ENCODE measurements at places on chromosomes 11 and 22.

DNA sequence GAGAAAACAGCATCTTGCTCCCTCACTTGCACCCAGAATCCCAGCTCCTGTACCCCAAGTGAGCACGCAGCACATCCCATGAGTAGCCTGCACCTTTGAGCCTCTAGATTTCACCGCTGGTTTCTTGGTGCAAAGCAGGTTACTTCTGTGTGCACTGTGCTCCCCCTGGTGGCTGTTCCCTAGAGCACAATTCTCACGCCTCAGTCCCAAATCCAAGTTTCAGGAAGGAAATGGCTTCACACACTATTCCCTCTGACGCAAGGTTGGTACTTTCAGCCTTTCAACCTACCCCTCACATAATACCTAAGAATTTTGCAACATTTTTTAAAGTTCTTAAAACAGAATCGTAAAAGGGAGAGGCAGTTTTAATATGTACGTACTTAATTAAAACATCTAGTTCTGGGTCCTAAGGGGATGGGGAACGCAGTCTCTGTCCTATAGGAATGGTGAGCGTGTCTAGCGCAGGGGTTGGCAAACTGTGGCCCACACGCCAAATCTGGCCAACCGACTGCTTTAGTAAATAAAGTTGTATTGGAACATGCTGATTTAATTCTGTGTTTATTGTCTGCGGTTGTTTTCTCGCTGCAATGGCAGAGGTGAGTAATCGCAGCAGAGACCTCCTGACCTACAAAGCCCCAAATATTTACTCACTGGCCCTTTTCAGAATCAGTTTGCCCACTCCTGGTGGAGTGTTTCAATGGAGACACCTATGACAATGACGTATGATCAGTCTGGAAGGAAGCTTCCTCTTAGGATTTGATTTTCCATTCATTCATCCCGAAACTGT lies 27.5 kb downstream of the DHCR7 start:
- no peak for DNase-seq

DNA sequence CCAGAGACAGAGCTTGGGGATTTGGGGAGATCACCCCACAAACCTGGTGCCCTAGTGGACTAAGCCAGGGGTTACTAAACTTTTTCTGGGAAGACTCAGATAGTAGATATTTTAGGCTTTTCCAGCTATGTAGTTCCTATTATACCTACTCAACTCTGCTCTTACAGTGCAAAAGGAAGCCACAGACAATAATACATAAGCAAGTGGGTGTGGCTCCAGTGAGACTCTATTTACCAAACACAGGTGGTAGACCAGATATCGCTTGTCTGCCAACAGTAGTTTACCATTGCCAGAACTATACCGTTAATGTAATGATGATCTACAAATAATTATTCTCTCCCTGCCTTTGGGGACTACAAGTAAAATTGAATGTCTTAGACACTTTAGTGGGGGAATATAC lies 6.9 kb downstream of the LDHC start:
- DNase-seq, result no peak

DNA sequence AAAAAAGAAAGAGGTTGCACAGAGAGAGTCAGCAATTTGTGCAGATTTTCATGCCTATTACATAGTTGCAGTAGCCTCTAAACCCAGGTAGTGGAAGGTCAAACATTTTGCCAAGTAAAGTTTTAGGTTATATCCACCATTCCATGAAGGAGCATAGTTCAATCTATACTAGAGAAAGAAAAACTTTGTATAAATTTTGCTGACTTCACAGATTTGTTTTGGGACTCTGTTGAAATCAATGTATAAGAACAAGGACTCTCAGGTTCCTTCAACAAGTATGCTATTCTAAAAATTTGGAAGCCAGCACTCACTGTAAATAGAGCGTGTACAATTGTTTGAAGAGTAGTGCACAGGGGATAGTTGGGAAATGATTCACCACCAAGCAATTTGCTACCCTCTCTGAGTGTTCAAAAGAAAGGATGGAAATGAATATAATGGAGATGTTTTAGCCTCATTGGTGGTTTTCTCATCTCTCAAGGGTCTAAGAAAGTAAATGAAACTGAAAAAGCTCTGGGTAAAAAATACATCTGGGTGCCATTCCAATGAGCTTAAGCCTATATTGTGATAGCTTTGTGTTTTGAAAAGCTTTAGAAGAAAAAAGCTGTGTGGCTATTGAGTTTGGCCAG lies 508.4 kb upstream of the LUZP2 start:
- no peak for DNase-seq

DNA sequence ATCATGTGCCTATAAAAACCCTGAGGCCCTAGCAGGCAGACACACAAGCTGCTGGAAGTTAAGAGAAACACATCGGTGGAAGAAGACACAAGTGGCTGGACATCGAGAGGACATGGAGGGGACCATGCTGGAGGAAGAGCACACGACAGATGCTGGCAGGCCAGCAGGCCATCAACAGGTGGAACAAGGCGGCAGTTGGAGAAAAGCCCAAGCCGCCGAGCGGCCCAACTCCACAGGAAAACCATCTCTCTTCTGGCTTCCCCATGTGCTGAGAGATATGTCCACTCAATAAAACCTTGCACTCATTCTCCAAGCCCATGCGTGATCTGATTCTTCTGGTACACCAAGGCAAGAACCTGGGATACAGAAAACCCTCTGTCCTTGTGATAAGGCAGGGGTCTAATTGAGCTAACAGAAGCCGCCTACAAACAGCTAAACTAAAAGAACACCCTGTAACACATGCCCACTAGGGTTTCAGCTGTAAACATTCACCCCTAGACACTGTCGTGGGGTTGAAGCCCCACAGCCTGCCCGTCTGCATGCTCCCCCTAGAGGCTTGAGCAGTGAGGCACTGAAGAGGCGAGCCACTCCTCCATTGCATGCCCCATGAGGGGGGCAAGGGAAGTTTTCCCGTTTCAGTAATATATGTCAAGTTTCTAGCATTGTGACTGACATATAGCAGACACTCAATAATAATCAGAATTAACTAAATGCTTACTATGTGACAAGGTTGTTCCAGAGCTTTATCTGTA lies 39.0 kb upstream of the MMP20 start:
- no peak for DNase-seq

DNA sequence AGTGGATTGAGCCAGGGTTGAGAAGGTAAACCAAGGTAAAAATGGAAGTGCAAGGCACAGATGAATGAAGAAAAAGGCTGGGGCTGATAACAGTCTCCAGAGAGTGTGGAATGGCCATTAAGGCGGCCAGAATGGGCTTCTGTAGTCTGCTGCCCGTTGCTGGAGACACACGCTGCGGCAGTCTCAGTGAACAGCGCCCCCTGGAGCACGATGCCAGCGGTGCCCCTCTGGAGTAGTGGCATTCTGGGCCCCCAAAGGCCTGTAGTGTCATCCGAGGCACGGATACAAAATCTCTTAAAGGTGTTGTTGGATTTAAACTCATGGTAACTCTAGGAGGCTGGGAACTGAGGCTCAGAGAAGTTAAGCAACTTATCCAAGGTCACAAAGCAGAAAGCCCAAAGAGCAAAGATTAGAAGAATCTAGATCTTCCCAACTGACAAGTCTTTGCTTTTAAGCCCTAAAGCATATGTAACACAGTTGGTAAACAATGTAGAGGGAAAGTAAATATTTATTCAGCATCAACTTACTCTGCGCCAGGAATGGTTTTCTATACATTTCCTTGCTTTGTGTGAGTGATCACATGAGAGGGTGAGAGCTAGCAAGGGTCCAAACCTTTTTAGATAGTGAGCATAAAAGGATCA lies 18.2 kb downstream of the KCNJ1 start:
- no peak for DNase-seq

DNA sequence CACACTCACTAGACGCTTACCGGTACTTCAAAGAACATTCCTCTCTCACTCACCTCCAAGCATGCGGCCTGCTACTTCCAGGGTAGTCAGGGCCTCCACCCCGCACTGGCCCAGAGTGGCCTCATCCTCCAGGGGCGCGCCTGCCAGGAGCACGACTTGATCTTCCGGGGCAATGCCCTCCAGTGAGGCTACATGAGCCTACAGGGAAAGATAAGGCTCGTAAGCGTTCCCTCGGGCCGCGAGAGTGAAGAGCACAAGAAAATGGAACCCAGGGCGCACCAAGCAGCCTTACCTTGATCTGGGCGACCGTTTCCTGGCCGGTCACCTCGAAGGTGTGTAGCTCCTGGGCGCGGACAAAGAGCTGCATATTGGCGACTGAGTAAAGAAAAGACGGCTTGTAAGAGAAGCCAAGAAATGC lies 478 bp downstream of the FAU start:
- DNase-seq, result no peak

DNA sequence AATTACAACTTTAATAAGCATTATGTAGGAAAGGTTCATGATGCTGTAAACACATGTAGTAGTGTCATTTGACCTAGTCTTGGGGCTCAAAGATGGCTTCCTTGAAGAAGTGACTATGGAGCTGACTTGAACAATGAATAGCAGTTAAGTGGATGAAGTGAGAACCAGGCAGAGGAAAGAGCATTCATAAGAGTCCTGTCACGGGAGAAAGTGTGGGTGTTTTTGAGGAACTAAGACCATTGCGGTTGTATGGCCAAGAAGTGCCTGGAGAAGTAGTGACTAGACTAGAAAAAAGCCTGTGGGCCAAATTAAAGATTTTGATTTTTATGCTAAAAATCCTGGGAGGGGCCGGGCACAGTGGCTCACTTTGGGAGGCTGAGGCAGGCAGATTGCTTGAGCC lies 7.2 kb upstream of the IL18BP start:
- no peak for DNase-seq

DNA sequence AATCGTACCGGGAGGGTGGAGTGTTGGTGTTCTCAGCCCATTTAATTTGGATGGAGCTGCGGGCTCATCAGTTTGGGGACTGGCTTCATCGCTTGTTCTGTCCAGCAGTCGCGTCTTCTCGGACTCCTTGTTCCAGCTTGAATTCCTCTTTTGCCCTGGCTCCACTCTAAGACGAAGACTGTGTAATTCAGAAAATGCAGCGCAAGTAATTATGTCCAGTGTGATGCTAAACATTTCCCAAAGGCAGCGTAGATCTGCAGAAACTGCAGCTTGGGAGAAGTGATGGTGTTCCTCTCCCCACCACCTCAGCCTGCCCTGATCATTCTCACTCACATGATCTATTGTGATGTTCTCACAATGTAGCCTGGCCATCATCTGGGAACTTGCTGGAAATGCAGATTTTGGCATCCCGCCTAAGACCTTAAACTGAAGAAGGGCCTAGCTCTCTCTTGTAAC lies 666 bp downstream of the SLC25A18 start:
- no peak for DNase-seq

GRCh38 chr11:17894929-17895658 lies 117.8 kb downstream of the SERGEF start:
- DNase-seq, result no peak

DNA sequence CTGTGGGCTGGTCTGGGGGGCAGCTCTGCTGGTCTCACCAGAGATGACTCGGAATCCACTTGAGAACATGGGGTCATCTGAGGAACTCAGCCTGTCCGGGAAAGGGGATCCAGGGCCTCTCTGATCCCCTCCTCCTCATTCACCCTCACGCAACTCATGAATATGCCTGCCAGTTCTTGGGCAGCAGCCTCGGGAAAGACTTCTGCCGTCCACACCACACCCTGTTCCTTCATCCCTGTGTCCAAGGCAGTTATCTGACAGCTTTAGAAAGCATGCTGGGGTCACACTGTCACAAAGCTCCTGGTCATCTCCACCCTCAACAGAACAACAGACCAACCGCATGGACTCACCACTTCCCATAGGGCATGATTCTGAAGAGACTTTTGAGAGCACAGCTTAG lies 88.3 kb downstream of the AMOTL1 start:
- DNase-seq, result no peak

- no peak for DNase-seq
Measured at GRCh38 chr11:115202900-115203552, 301.2 kb downstream of the CADM1 start.

DNA sequence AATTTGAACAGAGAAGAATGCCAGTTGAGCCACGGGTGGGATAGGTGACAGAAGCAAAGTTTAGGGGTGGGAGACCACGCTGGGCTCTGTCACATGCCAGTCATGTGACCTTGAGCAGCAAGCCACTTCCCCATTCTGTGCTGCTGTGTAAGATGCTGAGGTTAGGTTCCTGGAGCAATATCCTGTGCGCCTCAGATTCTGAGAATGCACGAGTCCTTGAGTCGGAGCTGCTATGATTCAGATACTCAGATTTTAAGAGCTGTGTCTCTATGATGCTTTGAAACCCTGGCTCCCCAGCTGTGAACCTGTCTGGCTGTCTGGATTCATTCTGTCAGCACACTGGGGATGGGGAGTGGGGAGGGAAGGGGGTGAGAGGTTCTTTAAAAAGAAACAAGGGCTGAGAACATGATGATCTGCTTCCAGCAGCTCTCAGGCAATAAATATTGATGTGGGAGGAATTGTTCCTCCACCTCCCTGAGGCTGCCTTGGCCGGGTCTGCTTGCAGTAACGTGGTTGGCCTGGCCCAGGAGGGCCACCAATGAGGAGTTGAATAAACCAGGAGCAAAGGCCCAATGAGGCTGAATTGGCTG lies 24.0 kb downstream of the SLCO2B1 start:
- DNase-seq, result no peak

GRCh38 chr22:31857247-31857646 lies 87.1 kb upstream of the YWHAH start:
- DNase-seq, result no peak

GRCh38 chr11:63705526-63705925 lies 24.2 kb downstream of the RTN3 start:
- DNase-seq, result no peak

DNA sequence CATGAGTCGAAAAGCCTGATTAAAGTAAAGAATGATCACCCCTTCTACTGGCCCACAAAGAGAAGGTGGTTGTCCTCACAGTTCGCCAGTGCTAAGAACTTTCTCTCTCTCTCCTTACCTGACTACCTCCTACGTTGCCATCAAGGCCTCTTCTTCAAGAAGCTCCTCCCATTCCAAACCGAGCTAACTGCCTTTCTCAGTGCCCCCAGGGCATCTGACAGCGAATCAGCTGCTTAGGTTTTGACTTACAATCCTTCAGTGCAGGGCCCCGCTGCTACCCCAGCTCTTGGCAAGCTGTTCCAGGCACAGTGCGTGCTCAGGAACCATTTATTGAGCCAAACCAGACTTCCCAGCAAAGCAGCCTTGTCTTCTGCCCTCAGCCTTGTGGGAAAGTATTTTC lies 5.8 kb downstream of the VSTM5 start:
- DNase-seq, result no peak

GRCh38 chr22:19911540-19912270 lies 29.9 kb upstream of the COMT start:
- no peak for DNase-seq

DNA sequence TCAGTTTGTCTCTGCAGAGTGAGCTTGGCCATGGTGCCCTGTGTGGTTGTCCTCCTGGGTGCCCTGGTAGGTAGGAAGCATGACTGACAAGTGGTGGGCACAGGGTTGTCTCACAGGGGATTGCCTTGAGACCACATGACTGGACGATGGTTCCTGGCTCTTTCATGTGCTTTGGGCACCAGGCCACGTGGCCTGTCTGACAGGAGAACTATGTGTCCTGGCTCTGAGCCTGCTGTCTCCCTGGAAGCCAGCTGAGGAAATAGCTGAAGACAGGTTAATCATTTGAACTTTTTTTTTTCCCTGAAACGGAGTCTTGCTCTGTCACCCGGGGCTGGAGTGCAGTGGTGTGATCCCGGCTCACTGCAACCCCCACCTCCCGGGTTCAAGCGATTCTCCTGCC lies 93.2 kb downstream of the LDLRAD3 start:
- DNase-seq, result no peak

- DNase-seq, result no peak
Measured at GRCh38 chr11:30917859-30918478, 331.8 kb upstream of the MPPED2 start.

Measured in NCI-H524 treated with DMSO at 0.1 percent for 48 hours (cell line).